NCI-H1092 treated with DMSO at 0.1 percent for 48 hours (cell line): ENCODE measurements at places on chromosomes 4 and X.

GRCh38 chrX:98141466-98141865 lies 1257.8 kb downstream of the RPA4 start:
- no peak for DNase-seq

GRCh38 chr4:128803783-128804182 lies 5.7 kb upstream of the JADE1 start:
- DNase-seq, result no peak

DNA sequence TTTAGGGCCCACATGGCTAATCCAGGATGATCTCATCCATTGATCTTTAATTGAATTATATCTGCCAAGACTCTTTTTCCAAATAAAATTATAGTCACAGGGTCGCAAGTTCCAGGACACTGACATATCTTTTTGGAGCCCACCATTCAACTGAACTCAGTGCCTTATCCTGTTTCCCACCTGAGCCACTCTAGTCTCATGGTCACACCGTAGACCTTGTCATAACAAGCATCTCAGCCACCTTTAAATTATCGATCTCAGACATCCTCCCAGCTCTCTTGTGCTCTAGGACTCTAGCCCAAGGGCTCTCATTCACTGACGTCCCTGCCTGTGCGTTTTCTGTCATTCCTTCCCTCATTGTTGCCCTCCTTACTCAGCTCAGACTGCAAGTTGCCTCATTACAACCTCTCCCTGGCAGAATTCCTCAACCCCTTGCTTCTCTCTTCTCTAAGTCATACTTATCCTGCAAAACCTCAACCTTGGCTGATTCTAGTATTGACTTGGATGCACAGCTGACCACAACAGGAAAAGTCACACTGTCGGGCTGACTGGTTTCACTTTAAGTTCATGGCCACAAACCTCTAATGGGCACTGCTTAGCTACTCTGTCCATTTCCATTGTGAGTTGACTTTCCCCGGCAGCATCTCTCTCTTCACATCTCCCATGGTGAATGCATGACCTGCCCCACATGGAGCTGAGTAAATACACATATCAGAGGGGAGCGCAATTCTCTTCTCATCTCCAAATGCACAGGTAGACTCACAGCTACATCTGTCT lies 91.0 kb upstream of the TRIM2 start:
- no peak for DNase-seq

GRCh38 chr4:122668241-122668640 lies 47.4 kb upstream of the IL21 start:
- DNase-seq, result no peak

DNA sequence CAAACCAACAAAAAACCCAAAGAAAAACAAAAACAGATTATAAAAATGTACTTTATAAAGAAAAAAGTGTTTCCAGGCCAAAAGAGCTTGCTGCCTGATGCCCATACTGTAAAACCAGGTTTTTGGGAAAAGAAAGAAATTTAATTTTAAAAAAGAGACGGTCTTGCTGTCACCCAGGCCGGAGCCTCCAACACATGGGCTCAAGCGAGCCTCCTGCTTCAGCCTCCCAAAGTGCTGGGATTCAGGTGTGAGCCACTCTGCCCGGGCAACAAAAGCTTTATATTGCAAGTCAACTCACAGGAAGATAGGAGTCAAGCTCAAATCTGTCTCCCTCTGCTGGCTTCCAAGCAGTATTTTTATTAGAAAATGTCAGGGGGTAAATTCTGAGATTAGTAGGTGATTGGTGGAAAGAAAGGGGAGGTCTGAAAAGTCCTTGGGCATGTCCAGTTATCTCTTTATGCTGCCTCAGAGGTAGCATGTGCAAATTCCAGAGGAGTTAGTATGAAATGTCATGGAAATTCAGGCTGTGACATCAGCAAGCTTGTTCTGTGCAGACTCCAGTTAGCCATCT lies 39.4 kb downstream of the MGST2 start:
- no peak for DNase-seq

DNA sequence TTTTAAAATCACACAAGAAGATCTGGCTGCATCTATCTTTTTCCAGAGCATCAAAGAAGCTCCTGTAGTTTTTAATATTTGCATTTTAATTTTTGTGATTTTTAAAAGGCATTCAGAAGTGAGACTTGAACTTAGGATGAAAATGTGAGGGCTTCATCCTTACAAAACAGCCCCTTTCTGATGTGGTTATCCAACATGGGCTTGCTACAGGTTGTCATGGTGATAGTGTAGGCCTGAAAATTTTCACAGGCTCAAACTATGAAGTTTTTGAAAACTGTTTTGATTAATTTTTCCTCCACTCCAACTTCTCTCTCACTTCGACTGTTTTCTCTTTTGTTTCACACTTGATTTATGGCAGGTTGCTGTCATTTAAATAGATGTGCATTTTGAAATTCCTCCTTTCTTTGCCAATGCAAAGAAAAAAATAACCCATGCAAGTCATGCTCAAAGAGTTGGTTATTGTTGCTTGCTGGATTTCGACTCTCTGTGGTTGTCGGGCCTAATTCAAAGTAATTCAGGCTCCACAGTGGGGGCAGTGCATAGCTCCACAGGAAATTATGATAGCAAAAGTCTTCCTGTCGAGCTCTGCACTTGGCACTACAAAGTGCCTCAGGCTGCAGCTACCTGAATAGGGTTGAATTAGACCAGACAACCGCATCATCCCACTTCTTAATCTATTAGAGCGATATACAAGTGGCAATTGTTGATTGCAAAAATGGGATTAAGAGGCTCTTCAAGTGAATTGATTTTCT lies 201.0 kb upstream of the GPR101 start:
- DNase-seq, result no peak

- no peak for DNase-seq
These were observed 35.6 kb downstream of the ACOX3 start for GRCh38 chr4:8404791-8405515.

- no peak for DNase-seq
These were observed 129.1 kb downstream of the RCHY1 start for GRCh38 chr4:75385106-75385505.

DNA sequence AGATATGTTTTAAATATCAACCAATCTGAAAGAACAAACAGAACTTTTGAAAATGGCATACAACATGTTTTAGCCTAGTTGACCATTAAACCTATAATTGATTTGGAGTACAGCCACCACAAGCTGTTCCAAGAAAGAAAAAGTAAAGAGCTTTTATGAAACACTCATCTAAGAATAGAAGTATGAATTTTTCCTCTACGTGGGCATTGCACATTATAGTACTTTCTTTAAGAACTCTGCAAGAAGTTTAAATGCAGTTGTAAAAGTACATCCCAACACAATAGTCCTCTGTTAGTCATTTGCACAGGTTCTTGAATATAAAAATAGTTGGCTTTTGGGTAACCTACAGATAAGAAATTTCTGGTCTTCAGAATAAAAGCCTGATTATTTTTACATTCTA lies 933.6 kb upstream of the ADGRL3 start:
- DNase-seq, result no peak

GRCh38 chr4:150033081-150033480 lies 45.2 kb upstream of the DCLK2 start:
- DNase-seq, result no peak

GRCh38 chr4:143383005-143383574 lies 46.4 kb downstream of the GAB1 start:
- no peak for DNase-seq

GRCh38 chr4:1746265-1746691 lies 25.0 kb downstream of the TACC3 start:
- DNase-seq, result peak; percentile 57

GRCh38 chr4:8169763-8170162 lies 11.2 kb upstream of the ABLIM2 start:
- DNase-seq, result no peak

GRCh38 chr4:173170182-173170778 lies 1.7 kb downstream of the GALNT7 start:
- no peak for DNase-seq

DNA sequence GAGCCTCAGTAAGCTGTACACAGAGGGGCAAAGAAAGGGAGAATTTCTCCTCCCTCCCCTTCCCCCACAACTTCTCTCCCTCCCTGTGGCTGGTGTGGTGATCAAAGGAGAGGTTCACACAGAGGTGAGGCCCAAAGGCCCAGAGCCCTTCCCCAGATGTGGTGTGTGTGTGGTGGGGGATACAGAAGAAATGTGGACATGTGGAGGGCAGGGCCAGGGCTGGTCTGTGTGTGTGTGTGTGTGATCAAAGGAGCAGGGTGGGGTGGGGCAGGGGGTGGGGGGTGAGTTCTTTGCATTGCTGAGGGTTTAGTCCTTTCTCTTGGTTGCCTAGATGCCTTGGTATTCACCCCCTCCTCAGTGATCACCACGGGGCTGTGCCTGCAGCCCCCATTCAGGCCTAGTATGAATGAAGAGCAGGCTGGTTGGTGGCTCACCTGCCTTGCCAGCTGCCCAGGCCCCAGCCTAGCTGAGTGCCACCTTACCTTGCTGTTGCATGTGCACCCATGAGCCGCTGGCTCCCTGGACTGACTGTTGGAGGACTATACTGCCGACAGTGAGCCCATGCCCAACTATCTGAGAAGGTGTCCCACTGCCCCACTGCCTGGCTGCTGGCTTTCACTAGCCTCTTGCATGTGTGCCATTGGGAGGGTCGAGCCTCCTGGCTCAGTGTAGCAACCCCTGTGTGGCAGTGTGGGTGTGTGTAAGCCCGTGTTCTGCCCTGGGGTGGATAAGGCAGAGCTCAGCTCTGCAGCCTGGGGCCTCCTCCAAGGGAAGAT lies 101.9 kb downstream of the EFNB1 start:
- no peak for DNase-seq

GRCh38 chr4:83552924-83553323 lies 17.0 kb downstream of the GPAT3 start:
- no peak for DNase-seq

DNA sequence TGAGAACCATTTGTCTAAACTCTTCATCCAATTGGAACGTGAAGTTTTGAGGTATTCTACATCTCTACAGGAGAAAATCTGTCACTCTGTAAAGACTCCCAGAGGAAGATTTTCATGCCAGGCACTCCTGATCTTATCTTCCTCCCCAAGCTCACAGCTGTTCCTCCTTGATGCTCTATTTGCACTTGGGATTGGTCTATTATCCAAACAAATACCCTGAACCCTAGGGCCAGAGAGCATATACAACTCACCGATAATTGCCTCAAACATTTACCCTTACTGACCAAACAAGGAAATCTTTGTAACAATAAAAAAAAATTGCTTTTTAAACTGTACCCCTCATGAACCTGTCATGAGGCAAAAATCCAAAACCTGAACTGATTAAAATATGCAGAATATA lies 372.7 kb downstream of the SH2D1A start:
- DNase-seq, result peak; percentile 22

GRCh38 chrX:23832721-23833120 lies 49.7 kb downstream of the SAT1 start:
- no peak for DNase-seq

GRCh38 chr4:56655209-56655626 lies 25.9 kb downstream of the HOPX start:
- peak; percentile 37 for DNase-seq

DNA sequence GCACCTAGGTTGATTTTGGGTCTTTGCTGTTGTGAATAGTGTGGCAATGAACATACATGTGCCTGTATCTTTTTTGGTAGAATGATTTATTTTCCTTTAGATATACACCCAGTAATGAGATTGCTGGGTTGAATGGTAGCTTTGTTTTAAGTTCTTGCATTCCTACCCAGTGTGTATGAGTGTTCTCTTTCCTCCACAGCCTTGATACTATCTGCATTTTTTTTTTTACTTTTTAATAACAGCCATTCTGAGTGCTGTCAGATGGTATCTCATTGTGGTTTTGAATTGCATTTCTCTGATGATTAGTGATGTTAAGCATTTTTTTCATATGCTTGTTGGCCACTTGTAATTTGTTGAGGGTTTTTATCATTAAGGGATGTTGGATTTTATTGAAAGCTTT lies 351.8 kb upstream of the GNPDA2 start:
- DNase-seq, result no peak

GRCh38 chr4:4759232-4759631 lies 100.2 kb upstream of the MSX1 start:
- DNase-seq, result no peak

DNA sequence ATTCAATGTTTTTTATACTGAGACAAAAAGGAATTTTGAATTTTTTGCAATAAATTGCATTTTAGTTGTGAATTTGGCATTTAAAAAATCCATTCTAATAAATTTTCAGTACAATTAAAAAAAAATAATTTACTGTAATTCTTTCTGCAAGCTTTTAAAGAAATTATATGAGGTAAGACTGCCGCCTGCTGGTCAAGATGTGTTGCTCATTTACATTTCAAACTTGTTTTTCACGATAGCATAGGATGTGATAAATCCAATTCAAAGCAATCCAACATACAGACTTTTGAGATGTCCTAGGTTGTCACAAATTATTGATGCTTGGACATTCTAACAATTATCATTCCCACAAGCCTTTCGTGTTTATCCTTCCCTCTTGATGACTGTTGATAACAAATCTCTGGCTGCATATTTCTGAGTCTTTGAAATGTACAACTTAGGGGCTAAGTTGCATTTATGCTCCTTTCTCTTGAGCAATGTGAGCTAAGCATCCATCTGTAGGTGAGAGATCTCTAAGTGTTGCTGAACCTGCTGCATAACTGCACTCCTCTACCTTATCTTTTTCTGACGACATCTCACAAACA lies 21.7 kb upstream of the MFAP3L start:
- peak; percentile 63 for DNase-seq

DNA sequence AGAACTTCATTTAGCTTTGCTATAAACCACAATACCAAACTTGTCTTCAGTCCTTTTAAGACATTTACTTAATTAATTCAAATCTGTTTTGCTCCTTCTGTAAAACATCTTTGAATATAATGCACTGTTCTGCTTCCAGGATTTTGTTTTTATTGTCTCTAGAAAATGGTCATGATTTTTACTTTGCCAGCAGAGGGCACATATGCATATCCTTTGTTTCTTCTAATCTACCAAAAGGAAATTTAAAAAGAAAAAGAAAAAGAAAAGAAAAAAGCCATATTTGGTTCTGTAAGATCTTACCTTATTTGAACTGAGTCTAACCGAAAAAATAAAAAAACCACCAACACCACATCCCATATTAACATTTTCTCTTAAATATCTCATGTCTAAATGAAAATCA lies 101.9 kb upstream of the CCSER1 start:
- peak; percentile 21 for DNase-seq

DNA sequence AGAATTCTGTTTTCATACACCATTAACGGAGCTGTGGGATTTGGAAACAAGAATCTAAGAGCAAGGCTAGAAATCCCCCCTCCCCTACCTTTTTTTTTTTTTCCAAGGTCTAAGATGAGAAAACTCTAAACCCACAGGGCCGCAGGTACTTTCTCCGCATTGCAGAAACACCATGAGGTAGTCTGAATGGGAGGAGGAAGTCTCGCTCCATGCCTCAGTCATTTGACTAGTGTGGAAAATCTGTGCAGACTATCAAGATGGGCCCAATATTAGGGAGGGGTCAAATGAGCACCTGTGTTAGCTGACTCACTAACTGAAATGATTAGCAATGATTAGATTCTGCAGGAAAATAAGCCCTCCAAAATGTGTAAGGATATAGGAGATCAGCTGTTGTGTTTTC lies 40.9 kb upstream of the MAP3K15 start:
- DNase-seq, result no peak
